Gastroesophageal sphincter (tissue), 4 donors: ENCODE measurements at places on chromosomes 1 and 21. TPM values are rescaled to one million over a fixed set of nuclear protein-coding genes. Genes with fewer than 3 reads are reported as not detected.

The NUF2 gene
- total RNA-seq = 0.94 TPM

The GPN2 gene
- total RNA-seq = 13.3 TPM

The APH1A gene
- total RNA-seq = 44.2 TPM

The FCGR3A gene
- total RNA-seq = 3.7 TPM

The RWDD3 gene
- total RNA-seq = 9.8 TPM

The JTB gene
- total RNA-seq = 158 TPM

The SLC5A3 gene
- total RNA-seq = 19.9 TPM

The CLCNKA gene
- total RNA-seq = not detected

GRCh38 chr1:214859647-214860046, 222.9 kb upstream of the KCNK2 start:
- no peak for ATAC-seq

DNA sequence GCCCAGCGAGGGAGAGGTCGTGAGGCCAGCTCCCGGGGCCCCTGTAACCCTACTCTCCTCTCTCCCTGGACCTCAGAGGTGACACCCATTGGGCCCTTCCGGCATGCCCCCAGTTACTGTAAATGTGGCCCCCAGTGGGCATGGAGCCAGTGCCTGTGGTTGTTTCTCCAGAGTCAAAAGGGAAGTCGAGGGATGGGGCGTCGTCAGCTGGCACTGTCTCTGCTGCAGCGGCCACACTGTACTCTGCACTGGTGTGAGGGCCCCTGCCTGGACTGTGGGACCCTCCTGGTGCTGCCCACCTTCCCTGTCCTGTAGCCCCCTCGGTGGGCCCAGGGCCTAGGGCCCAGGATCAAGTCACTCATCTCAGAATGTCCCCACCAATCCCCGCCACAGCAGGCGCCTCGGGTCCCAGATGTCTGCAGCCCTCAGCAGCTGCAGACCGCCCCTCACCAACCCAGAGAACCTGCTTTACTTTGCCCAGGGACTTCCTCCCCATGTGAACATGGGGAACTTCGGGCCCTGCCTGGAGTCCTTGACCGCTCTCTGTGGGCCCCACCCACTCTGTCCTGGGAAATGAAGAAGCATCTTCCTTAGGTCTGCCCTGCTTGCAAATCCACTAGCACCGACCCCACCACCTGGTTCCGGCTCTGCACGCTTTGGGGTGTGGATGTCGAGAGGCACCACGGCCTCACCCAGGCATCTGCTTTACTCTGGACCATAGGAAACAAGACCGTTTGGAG, 23.7 kb upstream of the TNFRSF1B start:
- ATAC-seq = peak; percentile 23

DNA sequence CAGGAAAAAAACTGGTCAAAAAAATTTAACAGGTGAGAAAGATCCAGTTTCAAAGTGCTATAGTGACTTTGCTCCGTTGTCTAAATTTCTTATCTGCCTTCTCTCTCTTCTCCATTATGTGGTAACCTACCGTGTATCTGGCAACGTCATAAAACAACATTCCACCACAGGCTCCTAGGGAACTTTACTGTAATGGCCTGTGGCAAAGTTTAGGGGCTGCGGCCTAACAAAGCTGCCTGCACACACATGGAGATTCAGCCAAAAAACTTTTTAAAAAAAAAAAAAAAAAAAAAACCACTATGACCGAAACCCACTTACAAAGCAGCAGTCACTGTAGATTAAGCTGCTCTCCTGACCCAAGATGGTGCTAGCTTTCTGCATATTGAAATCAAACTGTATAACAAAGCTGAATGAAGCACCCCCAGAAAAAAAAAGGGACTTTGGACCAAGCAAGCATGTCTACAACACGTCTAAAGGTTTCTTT, 202.6 kb downstream of the SLC45A1 start:
- no peak for ATAC-seq
